ENCODE measurements at places on chromosomes 4 and X.

GRCh38 chr4:119690871-119691270 is 62.3 kb upstream of the PDE5A start:
- DNase-seq, result no peak

- no peak for DNase-seq
Measured at GRCh38 chr4:115927382-115927781, 814.0 kb upstream of the NDST4 start.

DNA sequence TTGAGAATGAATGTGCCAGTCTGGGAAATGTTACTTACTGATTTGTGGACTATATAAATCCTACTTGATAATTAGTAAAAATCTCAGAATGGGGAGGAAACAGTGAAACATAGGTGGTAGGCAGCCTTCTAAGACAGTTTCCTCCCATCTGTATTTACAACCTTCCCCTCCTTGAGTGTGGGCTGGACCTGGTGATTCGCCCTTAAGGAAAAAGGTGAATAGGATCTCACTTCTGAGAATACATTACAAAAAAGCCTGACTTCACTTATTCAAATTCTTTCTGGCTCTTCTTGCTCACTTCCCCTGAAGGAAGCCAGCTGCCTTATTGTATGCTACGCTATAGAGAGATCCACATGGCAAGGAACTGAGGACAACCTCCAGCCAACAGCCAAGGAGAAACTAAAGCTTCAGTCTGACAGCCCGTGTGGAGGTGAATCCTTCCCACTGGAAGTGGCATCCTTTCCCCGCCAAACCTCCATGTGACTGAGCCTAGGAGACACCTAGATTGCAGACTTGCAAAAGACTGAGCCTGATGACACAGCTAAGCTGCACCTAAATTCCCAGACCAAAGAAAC is 585.0 kb downstream of the STPG2 start:
- no peak for DNase-seq

DNA sequence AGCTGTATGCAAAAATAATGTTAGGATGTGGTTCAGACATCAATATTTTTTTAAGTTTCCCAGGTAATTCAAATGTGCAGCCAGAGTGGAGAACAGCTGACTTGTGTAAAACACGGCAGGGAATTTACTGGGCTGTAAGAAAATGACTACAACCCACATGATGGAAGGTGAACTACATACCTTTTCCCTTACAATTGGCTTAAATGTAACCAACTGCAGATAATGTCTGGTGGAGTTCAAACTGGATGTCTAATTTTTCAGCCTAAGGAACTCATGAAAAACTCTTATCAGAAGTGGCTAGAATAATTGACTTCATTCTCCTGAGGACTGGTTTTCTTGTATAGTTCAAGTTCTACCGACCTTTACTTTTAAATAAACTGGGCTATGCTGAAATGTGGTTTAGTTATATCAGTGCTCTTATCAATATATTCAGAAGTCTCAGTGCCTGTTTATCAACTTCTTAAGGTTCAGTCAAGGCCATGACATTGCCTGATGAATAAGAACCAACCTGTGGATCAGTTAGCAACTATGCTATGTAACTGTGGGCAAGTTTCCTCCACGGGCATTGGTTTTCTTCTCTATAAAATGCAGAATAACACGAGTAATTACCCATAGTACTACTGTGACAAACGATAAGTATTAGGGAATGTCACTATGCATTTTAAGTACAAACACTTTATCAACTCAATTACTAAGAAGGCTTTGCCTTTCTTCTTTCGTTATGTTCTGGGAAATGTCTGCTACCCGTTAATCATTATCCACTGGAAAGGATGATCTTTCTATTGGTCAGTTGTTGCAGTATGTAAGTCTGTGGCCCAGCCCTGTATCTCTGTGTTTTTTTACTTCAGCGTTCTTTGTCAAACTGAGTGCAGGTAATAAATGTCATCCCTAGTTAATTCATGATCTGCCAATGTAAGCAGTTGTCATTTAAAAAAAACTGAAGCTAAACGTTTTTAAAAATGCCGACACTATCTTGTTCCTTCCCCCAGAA is 181.6 kb downstream of the PCDH7 start:
- no peak for DNase-seq

DNA sequence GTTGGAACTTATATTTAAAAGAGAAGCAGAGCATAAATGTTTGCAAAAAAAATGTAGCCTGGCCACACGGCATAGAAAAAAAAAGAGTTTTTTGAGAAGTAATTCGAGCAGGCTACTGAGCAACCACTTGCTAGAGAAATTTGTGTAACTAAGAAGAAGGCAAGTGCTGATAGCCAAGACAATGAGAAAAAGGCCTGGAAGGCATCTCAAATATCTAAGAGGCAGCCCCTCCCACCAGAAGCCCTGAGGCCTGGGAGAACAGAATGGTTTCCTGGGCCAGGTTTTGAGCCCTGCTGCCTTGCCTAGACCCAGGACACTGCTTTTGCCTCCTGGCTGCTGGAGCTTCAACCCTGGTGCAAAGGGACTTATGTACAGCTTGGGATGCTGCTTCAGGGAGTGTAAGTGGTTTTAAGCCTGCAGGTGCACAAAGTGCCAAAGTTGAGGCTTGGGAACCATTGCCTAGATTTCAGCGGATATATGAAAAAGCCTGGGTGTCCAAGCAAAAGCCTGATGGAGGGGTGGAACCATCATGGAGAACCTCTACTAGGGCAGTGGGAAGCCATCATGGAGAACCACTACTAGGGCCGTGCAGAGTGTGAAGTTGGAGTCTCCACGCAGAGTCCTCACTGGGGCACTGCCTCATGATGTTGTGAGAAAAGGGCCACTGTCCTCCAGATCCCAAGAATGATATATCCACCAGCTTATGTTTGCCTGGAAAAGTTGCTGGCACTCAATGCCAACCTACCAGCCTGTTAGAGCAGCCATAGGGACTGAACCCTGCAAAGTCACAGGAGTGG is 9.7 kb downstream of the TECRL start:
- DNase-seq, result no peak

Measured in kidney capillary endothelial cell (primary cell).